RKO (cell line): ENCODE measurements at places on chromosomes 6 and 20.

DNA sequence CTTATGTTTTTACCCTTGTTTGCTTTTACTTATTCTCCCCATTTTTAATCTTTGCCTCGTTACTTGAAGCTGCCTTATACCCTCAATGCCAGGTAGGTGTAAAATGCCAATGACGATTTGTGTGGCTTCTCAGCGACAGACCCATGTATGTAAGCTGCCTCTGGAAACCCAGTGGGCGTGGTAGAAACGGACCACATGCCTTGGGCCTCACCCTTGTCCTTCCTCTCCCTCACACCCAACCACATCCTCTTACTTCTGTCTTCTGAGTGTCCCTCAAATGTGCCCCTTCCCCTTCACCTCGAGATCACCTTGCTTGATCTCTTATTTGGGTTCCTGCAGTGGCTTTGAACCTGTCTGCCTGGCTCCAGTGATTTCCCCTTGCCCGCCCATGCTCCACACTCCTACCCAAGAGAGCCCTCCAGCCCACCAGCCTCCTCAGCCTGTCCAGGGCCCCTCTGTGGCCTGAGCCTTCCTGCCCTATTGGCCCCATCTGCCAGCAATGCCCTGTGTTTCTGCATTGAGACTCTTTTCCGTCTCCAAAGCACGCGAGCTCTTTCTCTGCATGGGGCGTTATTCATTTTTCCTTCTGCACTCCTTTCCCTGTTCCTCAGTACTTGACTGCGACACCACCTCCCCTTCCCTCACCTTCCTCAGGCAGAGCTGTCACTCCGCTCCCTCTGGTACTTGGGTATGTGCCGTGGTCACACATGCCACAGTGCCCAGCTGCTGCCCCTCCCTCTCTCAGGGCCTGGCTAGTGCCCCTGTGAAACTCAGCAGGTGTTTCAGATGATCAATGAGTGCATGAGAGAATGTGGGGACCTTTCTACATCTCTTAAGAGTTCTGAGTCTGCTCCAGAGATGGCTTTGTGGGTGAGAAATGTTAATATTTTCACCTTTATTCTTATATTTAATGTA lies 115.4 kb downstream of the SLX4IP start:
- DNase-seq, result no peak

GRCh38 chr6:20717743-20718142 lies 183.5 kb downstream of the CDKAL1 start:
- no peak for DNase-seq

- DNase-seq, result no peak
Observed at GRCh38 chr20:45377269-45377668, 856 bp downstream of the TP53TG5 start.

- no peak for DNase-seq
Observed at GRCh38 chr6:149234051-149234962, 83.2 kb upstream of the TAB2 start.

DNA sequence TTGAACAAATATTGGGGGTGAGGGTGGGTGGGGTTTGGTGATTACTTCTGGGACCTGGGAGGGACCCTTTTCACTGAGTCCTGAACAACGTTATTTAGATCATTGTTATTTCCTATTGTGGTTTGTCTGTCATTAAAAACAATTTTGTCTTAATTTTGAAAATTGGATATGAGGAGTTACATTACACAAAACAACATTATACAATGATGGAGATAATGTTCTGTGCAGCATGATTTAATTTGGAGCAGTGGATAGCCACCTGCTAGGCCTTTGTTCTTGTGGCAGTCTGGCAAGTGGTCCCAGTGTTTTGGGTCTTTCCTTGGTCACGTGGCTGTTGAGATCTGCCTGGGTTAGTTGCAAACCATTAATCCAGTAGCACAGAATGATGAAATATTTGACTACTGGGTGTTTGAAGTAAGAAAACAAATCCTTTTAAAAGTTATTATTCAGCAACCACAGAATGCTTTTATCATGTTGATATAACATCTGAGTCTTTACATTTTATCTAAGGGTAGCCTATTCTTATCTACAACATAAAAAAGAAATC lies 172.8 kb downstream of the CDKAL1 start:
- DNase-seq, result no peak

DNA sequence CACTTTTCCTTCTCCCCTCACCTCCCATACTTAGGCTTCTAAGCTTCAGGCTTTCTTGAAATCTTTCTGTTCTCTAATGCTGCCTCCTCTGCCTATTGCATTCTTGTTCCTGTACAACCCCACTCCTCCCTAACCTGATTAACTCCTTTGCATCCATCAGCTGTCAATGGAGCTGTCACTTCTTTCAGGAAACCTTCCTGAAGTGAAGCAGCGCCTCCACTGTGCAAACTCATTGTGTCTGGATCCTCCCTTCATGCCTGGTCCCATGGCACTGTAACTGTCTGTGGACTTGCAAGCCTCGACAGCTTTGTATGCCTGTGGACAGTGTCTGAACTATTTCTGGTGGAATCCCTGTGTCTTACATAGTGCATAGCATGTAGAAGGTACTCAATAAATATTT lies 185.0 kb downstream of the HS3ST5 start:
- DNase-seq, result no peak

- DNase-seq, result no peak
Observed at GRCh38 chr6:90469906-90470305, 117.0 kb downstream of the MAP3K7 start.

DNA sequence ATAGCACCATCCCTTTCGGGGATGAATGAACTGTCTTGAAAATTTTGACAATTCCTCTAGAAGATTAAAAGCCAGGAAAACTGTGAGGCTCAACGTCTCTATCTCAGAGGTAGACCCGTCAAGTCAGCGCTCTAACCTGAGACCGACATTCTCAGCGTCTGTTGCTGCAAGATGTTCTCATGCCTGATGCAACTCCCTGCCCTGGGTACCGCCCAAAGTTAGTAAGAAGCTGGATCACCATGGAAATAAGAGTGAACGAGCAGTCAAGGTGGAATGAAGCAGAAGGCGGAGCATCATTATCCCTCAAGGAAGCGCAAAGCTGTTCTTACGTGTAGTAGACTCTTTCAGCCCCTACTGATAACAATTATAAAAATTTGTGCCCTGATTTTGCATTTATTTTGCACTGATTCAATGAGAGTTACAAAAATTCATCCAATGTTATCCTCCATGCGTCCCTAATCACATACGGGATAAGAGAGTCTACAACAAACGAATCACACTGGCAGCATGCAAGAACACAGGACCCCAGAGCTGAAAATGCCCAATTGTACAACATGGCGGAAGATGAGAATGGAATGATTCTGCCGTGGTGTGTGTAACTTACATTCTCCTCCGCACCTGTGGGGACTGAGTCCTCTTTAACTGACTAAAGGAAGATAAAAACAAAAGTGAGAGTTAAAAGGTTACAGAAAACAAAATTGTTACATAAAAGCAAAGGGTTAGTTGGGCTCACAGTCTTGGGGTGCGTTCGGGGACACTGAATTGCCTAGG lies 95.4 kb downstream of the BCAS1 start:
- no peak for DNase-seq

DNA sequence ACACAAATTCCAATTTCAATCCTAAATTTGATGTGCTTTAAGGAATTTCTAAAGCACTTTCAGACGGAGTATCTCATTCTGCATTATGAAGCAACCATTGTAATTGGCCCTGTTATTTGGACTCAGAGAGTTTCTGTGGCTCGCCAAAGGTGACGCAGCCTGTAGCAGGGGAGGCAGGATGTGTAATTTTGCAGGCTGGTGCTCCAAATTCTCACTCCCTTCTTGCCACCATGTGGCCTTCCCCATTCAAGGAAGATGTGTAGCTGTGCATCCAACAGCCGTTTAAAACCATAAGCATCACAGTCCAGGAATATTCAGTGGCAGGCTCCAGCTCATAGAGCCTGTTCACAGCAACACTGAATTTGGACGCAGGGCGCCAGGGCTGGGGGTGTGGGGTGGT lies 45.8 kb downstream of the AGPAT4 start:
- DNase-seq, result no peak

GRCh38 chr6:23953976-23954375 lies 172.0 kb upstream of the NRSN1 start:
- DNase-seq, result no peak

GRCh38 chr20:47546184-47547033 lies 44.7 kb downstream of the NCOA3 start:
- DNase-seq, result no peak

DNA sequence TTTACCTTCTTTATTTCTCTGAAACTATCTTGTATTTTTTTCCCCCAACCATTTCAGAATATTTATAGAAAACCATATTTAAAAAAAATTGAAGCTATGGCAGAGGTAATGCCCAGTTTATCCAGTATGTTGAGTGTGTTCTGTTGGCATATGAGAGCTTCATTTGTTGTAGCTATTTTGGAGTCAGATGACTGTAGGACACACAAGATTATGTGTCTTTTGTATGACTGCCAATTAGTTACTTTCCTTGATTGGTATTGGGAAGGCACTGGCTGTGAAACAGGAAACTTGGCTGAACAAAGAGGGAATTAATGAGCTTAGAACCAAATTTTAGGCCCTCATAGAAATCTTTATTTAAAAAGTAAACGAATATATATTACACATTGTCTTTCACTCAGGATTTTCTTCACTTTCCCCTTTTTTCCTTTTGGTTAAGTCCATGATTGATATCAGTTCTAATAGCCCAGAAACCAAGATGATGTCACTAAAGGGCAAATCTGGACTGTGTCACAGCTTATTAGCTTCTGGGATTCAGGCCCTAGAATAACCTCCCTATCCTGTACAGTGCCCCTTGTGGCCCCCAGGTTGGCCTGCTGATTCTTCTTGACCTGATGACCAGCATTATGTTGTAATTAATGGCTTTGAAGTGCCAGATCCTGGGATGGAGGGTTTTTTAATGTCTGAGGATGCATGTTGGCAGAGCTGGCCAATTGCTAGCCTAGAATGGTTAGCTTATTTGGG lies 10.1 kb downstream of the CDC5L start:
- DNase-seq, result peak; percentile 45

- DNase-seq, result no peak
Observed at GRCh38 chr6:166687879-166688205, 60.8 kb upstream of the RPS6KA2 start.
